ENCODE measurements at places on chromosomes 3 and 15.

DNA sequence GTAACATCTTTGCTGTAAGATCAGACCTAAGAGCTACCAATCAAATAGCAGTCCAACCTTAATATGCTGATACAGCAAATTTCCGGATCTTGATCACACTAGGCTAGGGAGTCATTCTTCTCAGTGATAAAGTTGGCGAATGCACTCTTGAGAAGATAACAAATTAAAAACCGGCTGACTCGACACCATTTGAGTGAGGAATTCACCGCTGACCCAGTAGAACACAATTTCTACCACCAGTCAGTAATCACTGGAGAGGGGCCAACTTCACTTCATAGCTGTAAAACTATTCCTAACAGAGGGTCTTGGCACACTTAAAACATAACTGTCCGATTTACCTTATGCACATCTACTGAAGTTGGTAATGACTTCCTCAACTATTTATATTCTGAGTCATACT is 47.2 kb downstream of the MEIS2 start:
- no peak for DNase-seq
- no peaks in the 10 kb centered on the region for H3K27me3 ChIP-seq
- no peak overlapping the region for H3K4me3 ChIP-seq
- no peaks in the 10 kb centered on the region for H3K36me3 ChIP-seq
- no peaks in the 10 kb centered on the region for H3K4me1 ChIP-seq

DNA sequence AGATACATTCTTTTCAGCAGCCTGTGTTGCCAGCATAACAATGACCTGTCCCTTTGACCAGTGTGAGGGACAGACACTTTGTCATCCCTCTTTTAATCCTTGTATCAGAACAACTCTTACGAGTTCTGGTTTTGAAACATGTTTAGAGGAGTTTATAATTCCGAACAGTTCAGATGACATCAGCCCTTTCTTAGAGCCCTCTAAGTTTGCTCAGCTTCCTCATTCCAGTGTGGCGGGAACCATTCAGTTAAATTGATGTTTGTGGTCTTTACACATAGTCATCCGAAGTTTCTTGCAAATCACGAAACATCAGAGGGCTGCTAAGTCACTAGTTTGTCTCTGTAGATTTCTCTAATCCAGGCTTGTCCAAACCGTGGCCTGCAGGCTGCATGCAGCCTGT is 102.5 kb downstream of the AKAP13 start:
- H3K27ac ChIP-seq, result peak overlapping the region; percentile 31
- no peaks in the 10 kb centered on the region for H3K27me3 ChIP-seq
- peaks cover 68% of the 10 kb centered on the region for H3K4me1 ChIP-seq
- no peak overlapping the region for H3K4me3 ChIP-seq

DNA sequence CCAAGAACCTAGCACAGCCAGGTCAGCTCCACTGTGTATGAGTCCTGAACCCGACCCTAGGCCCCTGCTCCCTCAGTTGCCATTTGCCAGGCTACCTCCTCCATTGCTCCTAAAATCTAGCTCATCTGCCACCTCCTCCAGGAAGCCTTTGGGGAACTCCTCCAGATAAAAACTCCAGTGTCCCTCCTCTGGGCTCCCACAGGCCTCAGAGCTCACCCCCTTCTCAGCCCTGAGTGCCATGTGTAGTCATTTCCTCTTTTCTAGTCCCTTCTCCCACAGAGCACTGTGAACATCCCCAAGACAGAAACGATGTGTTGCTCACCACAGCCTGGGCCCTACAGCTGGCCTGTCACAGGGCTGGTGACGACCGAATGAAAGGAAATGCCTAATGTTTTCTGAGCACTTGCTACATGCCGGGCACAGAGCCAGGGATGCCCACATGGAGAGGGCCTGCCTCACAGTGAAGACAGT is 61.0 kb downstream of the IQSEC1 start:
- peak overlapping the region; percentile 59 for H3K4me3 ChIP-seq
- H3K27me3 ChIP-seq, result no peaks in the 10 kb centered on the region
- H3K27ac ChIP-seq, result peak overlapping the region; percentile 91
- peaks cover 3% of the 10 kb centered on the region for H3K36me3 ChIP-seq

- H3K27ac ChIP-seq, result no peak overlapping the region
- no peak for DNase-seq
- H3K36me3 ChIP-seq, result peaks cover 31% of the 10 kb centered on the region
- H3K4me3 ChIP-seq, result no peak overlapping the region
- H3K27me3 ChIP-seq, result no peaks in the 10 kb centered on the region
These were observed 7.6 kb upstream of the RCCD1 start for GRCh38 chr15:90946941-90947576.

DNA sequence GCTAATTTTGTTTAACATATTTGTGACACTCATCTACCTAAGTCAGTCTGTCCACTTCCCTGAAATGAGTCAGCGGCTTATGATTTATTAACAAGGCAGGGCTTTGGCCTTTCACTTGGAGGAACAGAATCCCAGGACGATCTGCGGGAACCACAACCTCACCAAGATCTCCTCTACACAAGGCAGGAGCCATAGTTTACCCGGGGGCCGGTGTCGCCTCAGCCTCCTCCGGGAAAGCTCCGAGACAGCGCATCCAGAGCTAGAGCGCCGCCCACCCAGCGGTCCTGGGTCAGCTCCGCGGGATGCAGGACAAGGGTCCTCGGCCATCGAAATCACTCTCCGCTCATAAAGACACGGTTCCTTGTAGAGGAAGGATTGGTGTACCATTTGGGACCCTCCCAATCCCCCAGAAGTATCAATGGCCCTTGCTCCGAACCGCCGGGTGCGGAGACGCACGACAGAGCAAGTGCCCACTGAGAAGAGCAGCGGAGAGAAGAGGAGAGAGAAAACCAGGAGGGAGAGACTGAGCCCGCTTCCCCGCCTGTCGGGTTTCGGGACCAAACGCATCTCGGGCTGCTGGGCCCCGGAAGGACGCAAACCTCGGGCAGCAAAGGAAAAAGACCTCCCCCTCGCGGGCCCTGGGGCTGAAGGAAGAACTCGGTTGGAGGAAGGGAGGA is 13.1 kb upstream of the ALCAM start:
- H3K36me3 ChIP-seq, result no peaks in the 10 kb centered on the region
- H3K4me1 ChIP-seq, result peaks cover 17% of the 10 kb centered on the region
- peak overlapping the region; percentile 45 for H3K4me3 ChIP-seq

DNA sequence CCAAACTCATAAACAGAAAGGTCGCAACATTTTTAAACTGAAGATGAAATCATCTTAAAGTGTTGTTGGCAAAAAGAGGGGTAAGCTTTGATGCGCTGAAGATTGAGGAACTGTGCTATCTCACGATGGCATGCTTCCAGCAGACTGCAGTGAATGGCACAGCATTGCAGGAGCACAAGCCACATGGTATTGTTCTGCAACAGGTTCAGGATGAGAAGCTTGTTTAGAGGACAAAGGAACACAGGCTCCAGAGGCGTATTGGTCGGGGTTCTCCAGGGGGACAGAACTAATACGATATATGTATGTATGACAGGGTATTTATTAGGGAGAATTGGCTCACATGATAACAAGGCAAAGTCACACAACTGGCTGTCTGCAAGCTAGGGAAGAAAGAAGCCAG is 13.8 kb upstream of the PLD1 start:
- peaks cover 26% of the 10 kb centered on the region for H3K27me3 ChIP-seq
- peaks cover 23% of the 10 kb centered on the region for H3K4me1 ChIP-seq
- DNase-seq, result no peak
- H3K27ac ChIP-seq, result no peak overlapping the region
- H3K36me3 ChIP-seq, result no peaks in the 10 kb centered on the region

DNA sequence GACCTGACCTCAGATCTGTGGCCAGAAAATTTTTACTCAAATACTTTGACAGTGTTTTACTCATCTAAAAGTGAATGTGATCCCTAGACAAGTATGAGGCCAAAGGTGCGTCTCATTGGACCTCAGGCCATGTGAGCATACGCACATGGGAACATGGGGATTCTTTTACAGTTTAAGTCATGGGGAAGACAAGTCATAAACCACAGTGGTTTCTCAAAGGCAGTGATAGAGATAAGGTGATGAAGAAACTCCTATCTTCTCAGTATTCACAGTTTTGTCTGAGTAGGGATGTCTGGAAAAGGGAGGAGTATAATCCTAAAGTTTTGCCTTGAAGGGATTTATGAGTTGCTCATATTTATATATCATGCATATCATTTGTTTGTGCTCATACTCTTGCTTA is 173.8 kb downstream of the FNDC3B start:
- peak; percentile 6 for DNase-seq
- H3K36me3 ChIP-seq, result peaks cover 8% of the 10 kb centered on the region
- H3K4me3 ChIP-seq, result no peak overlapping the region
- no peaks in the 10 kb centered on the region for H3K27me3 ChIP-seq

- no peaks in the 10 kb centered on the region for H3K4me1 ChIP-seq
- no peak for DNase-seq
- no peaks in the 10 kb centered on the region for H3K36me3 ChIP-seq
- no peak overlapping the region for H3K27ac ChIP-seq
- H3K4me3 ChIP-seq, result no peak overlapping the region
These were observed 501.0 kb downstream of the IGSF11 start for GRCh38 chr3:118533676-118534075.

- no peak overlapping the region for H3K27ac ChIP-seq
- H3K4me3 ChIP-seq, result no peak overlapping the region
- H3K27me3 ChIP-seq, result no peaks in the 10 kb centered on the region
- no peak for DNase-seq
- peaks cover 12% of the 10 kb centered on the region for H3K36me3 ChIP-seq
These were observed 8.0 kb downstream of the POC1A start for GRCh38 chr3:52146189-52146588.

GRCh38 chr3:27216955-27217552 is 152.1 kb downstream of the NEK10 start:
- no peak for DNase-seq
- no peaks in the 10 kb centered on the region for H3K27me3 ChIP-seq
- no peak overlapping the region for H3K4me3 ChIP-seq

GRCh38 chr15:50501815-50502214 is 44.7 kb downstream of the USP50 start:
- no peak for DNase-seq
- no peak overlapping the region for H3K27ac ChIP-seq
- H3K27me3 ChIP-seq, result no peaks in the 10 kb centered on the region

DNA sequence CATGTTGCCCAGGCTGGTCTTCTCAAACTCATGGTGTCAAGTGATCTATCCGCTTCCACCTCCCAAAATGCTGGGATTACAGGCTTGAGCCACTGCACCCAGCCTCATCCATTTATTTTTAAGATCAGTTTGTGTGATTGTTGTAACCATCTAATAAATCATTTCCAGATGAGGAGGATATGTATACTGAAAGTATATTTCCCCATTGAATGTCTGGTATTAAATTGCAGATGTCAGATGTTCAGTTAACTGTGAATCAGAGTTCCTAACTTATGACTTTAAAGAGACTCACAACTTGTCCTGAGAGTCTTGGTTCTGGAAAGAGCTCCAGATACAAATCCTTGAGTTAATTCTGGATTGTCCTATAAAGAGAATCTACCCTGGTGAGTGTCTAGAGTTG is 62.4 kb downstream of the TRIM71 start:
- peaks cover 9% of the 10 kb centered on the region for H3K27me3 ChIP-seq
- no peaks in the 10 kb centered on the region for H3K36me3 ChIP-seq
- H3K4me1 ChIP-seq, result peaks cover 13% of the 10 kb centered on the region
- H3K27ac ChIP-seq, result no peak overlapping the region
- no peak for DNase-seq

DNA sequence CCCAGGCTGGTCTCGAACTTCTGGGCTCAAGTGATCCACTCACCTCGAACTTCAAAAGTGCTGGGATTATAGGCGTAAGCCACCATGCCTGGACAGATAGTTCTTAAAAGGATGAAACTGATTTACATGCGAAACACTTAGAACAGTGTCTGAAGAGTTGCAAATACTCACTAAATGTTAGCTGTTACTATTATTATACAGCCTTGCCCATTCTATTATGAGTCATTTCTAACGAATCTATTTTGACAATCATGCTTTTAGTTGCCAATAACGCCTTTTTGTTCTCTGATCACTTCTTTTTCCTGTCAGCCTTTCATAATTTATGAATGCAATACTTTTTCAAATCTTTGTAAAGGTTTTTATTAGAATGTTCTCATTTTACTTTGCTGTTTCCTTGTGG is 112.7 kb downstream of the SNRK start:
- no peak overlapping the region for H3K4me3 ChIP-seq
- no peaks in the 10 kb centered on the region for H3K36me3 ChIP-seq
- peaks cover 4% of the 10 kb centered on the region for H3K4me1 ChIP-seq

DNA sequence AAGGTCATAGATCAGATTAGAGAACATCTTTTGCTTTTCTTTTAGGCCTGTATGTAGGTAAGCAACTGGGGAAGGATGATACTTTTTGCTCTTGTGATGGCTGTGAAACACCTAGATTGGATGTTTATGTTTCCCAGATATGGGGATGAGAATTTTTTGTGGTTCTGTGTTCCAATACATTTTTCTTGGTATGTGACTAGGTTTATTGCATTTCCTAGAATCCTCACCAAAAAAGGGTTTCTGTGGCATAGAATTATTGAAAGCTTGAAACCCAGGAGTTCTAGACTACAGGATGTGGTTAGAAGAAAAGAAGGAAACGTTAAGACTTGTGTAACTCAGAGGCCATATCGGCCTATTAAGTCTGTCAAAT is 25.8 kb downstream of the OXNAD1 start:
- no peak for DNase-seq
- peaks cover 97% of the 10 kb centered on the region for H3K4me1 ChIP-seq
- peaks cover 65% of the 10 kb centered on the region for H3K36me3 ChIP-seq
- H3K27me3 ChIP-seq, result no peaks in the 10 kb centered on the region
- H3K27ac ChIP-seq, result peak overlapping the region; percentile 93

GRCh38 chr3:27186013-27186412 is 183.2 kb downstream of the NEK10 start:
- no peaks in the 10 kb centered on the region for H3K27me3 ChIP-seq
- no peak for DNase-seq
- H3K4me3 ChIP-seq, result no peak overlapping the region
- no peak overlapping the region for H3K27ac ChIP-seq

DNA sequence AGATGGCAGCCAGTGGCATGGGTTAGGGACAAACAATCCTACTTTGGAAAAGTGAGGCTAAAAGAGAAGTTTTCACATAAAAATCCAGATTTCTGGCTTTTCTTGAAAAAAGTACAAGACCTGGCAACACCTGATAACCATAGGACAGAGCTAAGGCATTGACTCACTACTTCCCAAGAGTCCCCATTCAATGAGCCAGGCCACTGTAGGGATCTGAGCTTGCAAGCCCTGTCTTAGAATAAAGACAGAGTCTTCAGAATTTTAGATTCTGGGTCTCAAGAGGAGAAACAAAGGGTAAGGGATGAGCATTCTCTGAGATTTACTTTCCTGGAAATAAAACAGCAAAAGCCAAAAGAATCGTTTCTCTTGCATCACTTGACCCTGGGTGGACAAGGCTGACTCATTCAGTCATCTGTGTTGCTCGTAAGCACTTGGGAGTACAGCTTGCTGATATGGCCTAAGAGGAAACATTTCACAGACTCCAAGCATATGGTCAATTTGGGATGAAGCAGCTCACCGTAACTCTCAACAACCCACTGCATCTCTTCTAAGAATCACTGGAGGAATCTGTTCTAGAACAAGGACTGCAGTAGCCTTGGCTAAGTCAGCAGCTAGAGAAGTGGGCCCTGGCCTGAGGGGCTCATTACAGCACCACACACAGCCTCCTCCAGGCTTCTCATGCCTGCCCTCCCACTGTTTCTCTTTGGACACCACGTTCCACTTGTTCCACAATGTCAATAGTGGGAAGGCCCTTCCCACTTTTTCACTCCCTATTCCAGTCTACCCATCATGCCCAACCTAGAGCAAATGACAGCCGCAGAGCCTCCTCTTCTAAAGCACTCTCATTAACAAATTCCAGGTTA is 86.2 kb downstream of the RFTN1 start:
- H3K4me3 ChIP-seq, result no peak overlapping the region
- no peak overlapping the region for H3K27ac ChIP-seq
- no peaks in the 10 kb centered on the region for H3K27me3 ChIP-seq
- H3K4me1 ChIP-seq, result peaks cover 27% of the 10 kb centered on the region
- DNase-seq, result no peak
- peaks cover 67% of the 10 kb centered on the region for H3K36me3 ChIP-seq

All from activated naive CD8-positive, alpha-beta T cell treated with anti-CD3 and anti-CD28 coated beads, Interleukin-2, amount 50 U/mL, for 24 hours (primary cell).